ENCODE measurements at places on chromosomes 13 and 19.
A peak's percentile ranks its signal among the peaks of the same experiment; 100 is the strongest.

- no peak for DNase-seq
Observed at GRCh38 chr19:30222428-30222873, 149.7 kb upstream of the ZNF536 start.

DNA sequence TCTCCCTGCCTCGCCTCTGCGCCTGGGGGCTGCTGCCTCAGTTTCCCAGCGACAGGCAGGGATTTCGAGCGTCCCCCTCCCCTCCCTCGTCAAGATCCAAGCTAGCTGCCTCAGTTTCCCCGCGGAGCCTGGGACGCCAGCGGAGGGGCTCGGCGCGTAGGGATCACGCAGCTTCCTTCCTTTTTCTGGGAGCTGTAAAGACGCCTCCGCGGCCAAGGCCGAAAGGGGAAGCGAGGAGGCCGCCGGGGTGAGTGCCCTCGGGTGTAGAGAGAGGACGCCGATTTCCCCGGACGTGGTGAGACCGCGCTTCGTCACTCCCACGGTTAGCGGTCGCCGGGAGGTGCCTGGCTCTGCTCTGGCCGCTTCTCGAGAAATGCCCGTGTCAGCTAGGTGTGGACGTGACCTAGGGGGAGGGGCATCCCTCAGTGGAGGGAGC lies 722 bp upstream of the ICAM1 start:
- DNase-seq = peak; percentile 70

DNA sequence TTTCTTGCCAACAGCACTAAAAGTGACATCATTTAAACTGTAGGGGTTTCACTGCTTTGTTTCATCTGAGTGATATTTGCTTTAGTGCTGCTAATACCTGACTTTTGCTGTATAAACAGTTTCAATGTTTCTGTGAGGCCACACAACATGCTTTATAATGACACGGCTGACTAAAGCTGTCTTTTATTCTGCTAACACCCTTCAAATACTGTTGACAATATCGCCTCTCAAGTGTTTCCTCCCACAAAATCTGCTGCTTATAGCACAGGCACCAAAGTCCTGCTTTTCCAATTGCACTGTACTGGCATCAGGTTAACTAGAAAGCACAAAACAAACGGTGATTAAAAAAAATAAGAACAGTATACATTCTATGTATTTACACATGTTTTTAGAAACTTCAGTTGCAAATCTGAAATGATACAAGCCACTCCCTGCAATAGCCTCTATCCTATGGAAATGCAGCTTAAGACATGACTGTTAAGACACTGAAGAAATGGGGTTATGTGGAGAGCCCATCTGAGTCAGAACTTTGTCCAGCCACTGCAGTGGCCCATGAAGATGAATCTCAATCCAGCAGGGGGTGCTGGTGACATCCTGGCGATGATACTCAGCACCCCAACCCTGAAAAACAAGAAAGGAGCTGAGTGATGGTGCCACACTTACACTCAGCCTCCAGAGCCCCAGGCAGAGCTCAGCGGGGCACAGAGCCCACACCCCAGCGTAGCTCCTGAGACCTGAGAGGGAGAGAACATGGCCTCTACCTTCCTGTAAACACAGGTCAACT lies 29.4 kb downstream of the RFXAP start:
- no peak for DNase-seq

DNA sequence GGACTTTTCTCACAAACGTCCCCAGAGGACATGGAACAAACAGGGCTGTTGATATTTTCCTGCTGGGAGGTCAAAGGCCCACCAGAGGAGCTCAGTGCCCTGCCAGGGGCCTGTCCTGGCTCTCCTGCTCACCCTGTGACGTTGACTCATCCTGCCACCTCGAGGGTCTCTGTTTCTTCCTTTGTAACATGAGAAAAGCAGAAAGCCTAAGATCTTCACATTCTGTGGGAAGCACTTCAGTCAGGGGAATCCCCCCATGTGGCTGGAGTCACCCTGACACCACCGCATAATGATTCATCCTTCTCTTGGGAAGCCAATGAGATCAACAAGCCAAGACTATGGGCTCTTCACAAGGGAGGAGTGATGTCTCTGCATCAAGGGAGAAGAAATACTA lies 147.9 kb downstream of the KATNAL1 start:
- peak; percentile 36 for DNase-seq

DNA sequence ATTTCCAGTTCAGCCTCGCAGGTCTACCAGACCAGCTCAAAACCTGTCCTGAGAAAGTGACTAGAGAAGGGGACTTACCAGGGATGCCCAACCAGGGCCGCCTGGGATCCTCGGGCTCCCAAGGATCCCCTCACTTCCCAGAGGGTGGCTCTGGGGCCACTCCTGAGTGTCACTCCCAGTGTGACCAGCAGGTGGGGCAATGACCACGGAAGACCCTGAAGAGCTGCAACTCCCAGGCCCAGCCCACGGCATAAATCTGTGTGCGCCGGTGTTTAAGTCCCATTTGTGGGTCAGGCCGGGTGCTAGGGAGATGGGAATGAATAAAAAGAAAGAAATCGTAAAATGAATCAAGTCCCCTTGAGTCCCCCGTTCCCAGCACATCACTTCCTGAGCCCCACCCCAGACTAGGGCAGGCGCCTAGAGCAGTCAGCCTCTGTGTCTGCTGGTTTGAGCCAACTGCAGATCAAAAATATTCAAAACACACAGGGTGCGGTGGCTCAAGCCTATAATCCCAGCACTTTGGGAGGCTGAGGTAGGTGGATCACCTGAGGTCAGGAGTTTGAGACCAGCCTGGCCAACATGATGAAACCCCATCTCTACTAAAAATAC lies 10.7 kb downstream of the PTGIR start:
- peak; percentile 75 for DNase-seq

DNA sequence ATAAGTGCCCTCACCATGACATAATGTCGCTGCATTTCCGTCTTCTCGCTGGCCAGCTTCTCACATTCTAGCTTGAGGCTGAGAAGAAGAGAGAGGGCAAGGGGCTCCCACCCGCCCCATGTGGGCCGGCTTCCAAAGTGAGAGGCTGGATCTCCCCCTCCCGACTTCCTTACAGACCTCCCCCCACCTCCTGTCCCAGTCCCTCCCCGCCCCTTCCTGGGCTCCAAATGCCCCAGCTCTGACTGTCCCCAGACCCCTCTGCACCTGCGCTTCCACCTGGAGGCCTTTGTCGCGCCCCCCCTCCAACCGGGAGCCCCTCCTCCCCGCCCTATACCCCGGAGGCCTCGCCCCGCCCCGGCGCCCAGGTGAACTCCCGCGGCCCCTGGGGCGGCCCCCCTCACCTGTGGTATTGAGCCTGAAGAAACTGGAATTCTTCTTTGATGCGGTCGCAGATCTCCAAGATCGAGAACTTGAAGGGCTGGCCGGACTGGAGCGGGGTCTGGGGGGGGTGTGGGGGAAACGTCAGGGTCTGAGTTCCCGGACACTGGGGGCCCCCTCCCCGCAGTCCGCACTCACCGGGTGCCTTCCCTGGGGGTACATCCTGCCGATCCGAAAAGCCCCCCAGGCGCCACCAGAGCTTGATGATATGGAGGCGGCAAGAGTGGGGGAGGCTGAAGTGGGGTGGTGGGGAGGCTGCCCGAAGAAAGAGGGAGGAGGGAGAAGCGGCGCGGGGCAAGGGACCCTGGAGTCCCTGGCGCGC lies 595 bp downstream of the TLE2 start:
- DNase-seq = no peak

DNA sequence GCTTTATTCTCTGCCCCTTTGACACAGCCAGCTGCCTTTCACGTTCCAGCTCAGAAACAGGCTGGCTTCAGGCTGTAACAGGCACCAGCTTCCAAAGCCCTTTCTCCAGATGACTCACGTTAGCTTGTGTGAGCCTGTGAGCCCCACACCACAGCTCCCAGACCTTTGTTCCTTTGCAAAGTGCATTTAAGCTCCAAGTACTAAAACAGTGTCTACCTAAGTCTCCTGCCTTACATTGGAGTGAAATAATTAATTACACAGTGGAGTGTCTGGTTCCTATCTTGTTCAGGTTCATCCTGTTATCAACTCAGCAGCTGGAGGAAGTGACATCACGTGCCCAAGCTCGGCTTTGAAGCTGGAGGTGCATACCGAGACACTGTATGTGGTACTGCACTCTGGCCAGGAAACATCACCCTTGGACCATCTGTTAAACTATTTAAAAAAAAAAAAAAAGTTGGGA lies 475.8 kb downstream of the FOXO1 start:
- DNase-seq = peak; percentile 59

GRCh38 chr19:41373993-41374392 lies 2.3 kb upstream of the TMEM91 start:
- DNase-seq = no peak
